Fibroblast of lung (primary cell): ENCODE measurements at places on chromosomes 6 and 20. TPM values are rescaled to one million over a fixed set of nuclear protein-coding genes. Genes with fewer than 3 reads are reported as not detected.

DNA sequence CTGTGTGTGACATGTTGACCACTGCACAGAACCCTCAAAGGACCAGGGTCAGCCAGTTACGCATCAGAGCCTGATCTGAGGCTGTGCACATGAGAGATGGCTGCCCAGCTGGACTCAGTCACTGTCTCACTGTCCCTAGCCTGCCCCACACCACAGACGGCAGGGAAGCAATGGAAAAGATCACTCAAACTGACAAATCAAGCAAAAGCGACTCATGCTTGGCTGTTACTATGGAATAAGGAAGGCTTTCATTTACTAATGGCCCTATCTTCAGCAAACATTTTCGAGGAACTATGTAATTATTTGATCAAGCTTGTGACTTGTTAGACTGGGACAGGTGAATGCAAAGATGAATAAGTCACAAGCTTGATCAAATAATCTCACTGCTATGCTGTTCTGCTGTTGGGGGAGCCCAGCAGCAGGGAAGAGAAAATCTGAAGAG is 137.0 kb downstream of the SLC23A2 start:
- no peak for DNase-seq

DNA sequence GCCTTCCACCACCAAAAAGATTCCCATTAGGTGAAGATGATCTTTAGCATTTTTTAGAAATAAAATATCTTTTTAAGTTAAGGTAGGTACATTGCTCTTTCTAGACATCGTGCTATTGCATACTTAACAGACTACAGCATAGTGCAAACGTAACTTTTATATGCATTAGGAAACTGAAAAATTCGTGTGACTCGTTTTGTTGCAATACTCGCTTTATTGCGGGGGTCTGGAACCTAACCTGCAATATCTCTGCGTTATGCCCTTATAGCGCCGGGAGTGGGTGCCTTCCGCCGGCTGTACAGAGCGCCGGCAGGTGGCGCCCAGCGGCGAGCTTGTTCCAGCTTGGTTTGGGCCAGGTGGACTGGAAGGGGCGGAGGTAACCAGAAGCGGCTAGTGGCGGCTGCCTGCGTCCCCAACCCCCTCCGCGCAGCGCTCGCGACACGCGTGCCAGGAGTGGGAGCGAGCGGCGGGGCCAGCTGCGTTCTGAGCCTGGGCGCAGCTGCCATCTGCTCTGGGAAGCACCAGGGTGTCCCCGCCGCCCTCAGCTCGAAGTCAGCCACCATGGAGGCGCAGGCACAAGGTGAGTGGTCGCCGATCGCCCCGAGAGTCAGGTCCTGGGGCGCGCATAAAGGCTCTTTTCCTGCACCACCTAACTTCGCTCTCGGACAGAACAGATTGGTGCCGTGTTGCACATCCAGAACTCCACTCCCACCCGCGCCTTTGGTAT is at the start of gene TPD52L1:
Gene TPD52L1, plus strand, starts transcription at position 383 of the 727 bp plus-strand sequence. Its CDS starts 179 bp downstream, at position 562.
- peak; percentile 75 for DNase-seq

GRCh38 chr20:52031563-52032303 is 159.8 kb downstream of the ZFP64 start:
- DNase-seq = peak; percentile 90

- no peak for DNase-seq
These were observed 59.5 kb downstream of the PSMG4 start for GRCh38 chr6:3318226-3318625.

DNA sequence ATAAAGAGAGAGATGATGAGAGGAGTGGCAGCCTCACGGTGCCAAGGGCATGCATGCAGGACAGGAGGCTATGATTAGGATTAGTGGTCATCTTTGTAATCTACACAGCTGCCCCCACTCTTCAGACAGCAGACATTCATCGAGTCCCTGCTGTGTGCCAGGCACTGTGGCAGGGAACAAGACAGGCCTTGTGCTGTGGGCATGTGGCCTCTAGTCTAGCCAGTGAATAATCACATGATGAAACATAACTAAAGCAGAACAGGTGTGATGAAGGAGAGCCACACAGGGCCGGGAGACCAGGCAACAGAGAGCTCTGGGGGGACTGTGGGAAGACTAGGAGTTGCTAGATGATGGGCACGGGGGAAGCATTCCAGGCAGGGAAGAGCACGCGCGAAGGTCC is 22.2 kb downstream of the TOX2 start:
- no peak for DNase-seq

GRCh38 chr6:78565997-78566396 is 301.4 kb upstream of the IRAK1BP1 start:
- DNase-seq = no peak

The GJA10 gene
- not detected in 2 replicates for total RNA-seq
